ENCODE measurements at places on chromosomes 13 and 19.

DNA sequence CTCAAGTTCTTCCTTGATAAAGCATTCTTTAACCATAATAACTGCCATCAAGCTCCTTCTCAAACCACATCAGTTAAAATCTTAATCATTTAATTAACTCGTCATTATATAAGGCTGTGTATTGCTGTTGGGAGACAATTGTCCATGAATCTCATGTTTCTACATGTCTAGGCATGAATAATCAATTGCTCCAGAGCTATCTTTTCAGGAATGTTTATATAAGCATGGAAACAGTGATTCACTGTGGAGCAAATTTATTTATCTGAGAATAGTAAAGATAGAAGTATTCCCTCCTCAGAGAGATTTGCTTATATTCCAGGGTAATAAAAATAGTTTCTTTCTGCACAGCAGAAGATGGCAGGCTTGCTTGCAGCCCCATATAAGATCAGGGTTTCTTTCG, 71.1 kb downstream of the CBY2 start:
- DNase-seq, result no peak

- DNase-seq, result no peak
Observed at GRCh38 chr13:27016875-27017274, 154.7 kb downstream of the USP12 start.

GRCh38 chr19:16319481-16319880, 5.1 kb upstream of the KLF2 start:
- peak; percentile 20 for DNase-seq

GRCh38 chr13:112902101-112902651, 66.8 kb upstream of the MCF2L start:
- DNase-seq, result no peak

DNA sequence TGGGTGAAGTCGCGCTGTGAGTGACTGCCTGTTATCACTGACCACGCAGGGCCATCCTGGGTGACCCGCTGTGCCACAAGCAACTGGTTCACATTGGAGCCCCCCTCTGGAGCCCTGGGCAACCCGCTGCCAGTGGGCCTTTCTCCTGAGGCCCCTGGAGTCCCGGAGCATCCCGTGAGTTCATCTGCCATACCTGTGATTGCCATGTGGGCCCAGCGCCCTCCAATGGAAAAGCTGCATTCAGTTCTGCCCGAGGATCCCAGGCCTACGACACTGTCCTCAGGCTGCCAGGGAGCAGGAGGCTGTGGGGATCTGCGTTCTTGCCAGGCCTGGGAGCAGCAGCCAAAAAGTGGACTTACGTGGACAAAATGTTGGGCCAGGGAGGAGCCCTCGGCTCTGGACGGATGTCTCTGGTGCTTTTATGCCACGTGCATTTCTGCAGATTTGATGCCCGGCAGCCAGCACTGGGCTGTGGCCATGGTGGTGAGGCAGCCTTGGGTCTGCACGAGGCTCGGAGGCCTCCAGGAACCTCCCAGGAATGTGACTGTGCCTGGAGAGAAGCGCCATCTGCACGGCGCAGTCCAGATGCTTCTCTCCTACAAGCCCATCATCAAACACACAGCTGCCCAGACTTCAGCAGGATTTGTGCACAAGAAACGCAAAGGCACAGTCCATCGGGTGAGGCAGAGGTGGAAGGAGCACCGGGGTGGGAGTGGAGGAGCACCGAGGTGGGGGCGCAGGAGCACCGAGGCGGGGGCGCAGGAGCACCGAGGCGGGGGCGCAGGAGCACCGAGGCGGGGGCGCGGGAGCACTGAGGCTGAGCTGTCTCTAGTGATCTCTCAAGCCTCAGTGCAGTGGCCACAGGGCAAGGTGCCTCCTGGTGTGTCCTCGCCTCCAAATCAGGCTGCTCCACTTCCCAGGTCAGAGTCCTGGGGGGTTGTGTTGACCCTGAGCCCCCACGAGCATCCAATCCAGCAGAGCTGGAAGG, 44.0 kb downstream of the C13orf46 start:
- no peak for DNase-seq

DNA sequence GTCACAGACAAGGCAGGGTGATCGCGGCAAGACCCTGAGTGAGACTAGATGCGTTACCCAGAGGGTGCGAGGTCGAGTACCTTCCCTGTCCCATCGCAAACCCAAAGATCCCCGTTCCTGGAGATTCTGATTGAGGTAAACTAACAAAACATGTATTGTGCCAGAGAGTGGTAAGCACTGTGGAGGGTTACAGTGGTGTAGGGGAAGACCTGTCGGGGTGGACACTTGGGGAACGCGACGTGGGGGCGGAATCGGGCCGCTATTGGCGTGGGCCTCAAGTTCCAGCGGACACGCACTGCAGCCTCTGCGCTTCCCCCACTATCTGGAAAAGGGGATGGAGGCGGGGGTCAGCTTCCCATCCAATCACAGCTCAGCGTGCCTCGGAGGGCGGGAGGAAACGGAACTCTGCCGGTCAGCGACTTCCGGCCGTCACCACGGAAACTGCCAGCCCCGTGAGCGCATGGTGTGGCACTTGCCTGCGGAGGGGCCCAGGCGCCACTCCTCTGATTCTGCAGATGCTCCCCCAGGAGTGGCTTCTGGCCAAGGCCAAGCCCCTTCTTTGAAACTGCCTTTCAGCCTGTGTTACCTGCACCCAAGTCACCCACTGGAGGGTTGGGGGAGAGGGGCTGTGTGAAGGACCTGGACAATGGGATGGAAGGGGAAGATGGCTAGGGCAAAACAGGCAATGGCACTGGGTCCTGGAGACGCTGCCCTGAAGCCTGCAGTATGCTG, 1.0 kb upstream of the UBE2M start:
- peak; percentile 80 for DNase-seq

- DNase-seq, result no peak
Observed at GRCh38 chr13:22196777-22197176, 525.9 kb downstream of the FGF9 start.

GRCh38 chr13:59475911-59476310, 687.8 kb downstream of the DIAPH3 start:
- DNase-seq, result no peak

- DNase-seq, result no peak
Observed at GRCh38 chr19:55489711-55490477, 1.7 kb downstream of the SSC5D start.

GRCh38 chr13:23889615-23890607, 711 bp upstream of the MIPEP start:
- DNase-seq, result no peak

DNA sequence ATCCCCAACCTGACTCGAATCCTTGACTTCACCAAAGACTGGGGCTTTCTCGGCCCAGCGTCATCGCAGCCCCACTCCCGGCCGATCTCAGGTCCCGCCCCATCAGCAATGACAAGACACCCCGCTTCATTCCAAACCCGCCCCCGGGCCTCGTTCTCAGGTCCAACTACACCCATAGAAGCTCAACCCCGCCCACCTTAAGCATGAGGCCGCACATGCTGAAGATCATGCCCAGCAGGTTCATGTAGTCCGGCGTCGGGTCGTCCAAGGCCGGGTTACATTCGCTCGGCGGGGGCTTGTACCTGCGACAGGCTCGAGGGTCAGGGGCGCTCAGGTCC, 2.3 kb downstream of the WDR83 start:
- DNase-seq, result peak; percentile 72

- DNase-seq, result no peak
Observed at GRCh38 chr13:100565286-100565685, 23.3 kb downstream of the GGACT start.

GRCh38 chr19:34350161-34350561, 14.8 kb upstream of the GPI start:
- peak; percentile 56 for DNase-seq

- no peak for DNase-seq
Observed at GRCh38 chr19:7739801-7740681, 7.3 kb downstream of the CD209 start.

GRCh38 chr13:34201050-34201913, 383.3 kb downstream of the RFC3 start:
- no peak for DNase-seq

DNA sequence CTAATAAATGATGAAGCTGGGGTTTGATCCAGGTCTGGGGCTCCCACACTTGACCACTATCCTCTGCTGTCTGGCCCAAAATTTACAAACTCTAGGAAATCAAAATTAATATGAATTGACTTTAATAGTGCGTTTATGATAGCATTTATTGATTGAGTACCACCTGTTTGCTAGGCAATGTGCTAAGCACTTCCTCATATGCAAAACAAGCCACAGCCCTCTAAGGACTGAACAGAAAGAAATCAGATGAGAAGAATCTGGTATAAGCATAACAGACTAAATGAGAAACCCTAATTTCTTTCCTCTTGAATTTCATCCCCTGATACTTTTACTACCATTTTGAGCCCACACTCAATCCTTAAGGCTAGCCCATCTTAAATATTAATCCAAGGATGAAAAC, 6.6 kb upstream of the MLNR start:
- no peak for DNase-seq

GRCh38 chr19:28636016-28636629, 576.8 kb downstream of the UQCRFS1 start:
- no peak for DNase-seq

GRCh38 chr13:99196466-99197116, 4.1 kb upstream of the UBAC2 start:
- DNase-seq, result no peak

DNA sequence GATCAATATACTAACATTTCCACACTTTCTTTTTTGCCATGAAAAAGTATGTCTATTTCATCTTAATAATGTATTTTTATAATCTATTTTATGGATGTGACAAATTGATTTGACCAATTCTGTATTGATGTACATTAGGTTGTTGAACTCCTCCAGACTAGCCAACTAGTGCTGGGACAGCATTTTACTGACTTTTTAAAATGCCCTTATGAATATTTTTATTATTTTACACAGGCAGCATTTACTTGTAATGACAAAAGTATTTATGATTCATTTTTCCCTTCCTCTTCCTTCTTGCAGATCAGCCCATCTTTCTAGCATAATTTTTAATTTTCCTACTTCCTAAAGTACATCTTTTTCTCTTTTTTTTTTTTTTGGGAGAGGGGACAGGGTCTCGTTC, 918 bp upstream of the FUZ start:
- no peak for DNase-seq

DNA sequence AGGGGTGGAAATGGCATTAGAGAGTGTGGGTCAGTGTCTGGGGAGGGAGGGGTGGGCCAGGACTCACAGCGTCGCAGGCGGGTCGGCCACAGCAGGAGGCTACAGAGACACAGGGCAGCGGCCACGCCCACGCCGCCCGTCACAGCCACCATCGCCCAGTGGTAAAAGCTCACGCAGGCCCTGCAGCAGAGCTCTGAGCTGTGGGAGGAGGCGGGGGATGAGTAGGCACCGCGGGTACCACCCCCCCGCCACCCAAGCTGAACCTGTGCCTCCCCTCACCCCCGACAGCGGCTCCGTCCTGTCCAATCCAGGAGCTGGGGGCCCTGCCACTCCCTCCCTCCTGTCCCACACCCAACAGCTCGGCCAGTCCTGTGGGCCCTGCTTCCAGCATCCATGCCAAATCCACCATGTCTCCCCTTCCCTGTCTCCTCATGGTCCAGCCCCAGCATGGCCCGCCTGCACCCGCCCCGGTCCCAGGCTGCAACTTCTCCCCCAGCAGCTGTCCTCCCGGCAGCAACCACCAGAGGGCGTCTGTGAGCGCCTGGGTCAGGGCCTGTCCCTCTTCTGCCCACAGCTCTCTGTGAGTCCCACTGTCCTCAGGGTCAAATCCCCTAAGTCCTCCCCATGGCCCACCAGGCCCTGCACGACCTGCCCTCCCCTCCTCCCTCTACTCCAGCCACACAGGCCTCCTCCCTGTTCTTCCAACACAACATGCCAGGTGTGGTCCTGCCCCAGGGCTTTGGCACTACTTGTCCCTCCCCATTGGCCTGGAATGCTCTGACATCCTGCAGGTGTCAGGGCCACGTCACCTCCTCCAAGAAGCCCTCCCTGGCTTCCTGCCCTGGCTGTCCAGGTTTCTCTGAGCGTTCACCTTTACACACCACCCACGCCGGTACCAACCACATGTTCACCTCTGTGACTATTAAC, 6.0 kb downstream of the TEKTIP1 start:
- DNase-seq, result peak; percentile 76

GRCh38 chr19:36064826-36065225, 10.1 kb downstream of the WDR62 start:
- no peak for DNase-seq

DNA sequence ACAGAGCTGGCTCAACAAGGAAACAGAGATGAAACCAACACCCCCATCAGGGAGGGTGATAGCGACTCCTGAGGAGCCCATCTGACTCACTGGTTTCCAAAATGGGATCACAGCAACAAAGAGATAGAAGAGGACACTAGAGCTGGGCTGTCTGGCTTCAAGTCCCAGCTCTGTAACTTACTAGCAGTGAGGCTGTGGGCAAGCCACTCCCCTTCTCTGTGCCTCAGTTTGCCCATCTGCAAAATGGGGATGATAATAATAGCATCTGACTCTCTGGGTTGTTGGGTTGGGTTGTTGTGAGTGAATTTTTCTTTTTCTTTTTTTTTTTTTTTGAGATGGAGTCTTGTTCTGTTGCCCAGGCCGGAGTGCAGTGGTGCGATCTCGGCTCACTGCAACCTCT, 14.3 kb downstream of the IGSF23 start:
- DNase-seq, result no peak

DNA sequence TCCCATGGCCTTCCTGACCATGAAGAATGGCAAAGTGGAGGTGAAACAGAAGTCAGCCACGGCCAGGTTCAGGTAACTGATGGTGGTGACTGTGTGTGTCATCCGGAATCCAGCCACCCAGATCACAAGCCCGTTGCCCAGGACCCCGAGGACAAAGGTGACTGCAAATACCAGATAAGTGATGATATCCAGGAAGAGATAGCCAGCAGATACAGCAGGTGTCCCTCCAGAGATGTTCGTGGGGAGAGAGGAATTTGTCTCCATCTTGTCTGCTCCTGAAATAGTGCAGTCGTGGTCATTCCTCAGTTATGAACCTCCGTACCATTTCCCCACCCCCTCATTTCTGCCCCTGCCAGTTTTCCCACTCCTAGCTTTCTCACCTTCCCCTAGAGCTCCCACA, 4.9 kb downstream of the FPR1 start:
- no peak for DNase-seq

- DNase-seq, result no peak
Observed at GRCh38 chr13:35957996-35958395, 173.2 kb downstream of the DCLK1 start.

- DNase-seq, result no peak
Observed at GRCh38 chr19:3607303-3608078, 816 bp upstream of the TBXA2R start.

DNA sequence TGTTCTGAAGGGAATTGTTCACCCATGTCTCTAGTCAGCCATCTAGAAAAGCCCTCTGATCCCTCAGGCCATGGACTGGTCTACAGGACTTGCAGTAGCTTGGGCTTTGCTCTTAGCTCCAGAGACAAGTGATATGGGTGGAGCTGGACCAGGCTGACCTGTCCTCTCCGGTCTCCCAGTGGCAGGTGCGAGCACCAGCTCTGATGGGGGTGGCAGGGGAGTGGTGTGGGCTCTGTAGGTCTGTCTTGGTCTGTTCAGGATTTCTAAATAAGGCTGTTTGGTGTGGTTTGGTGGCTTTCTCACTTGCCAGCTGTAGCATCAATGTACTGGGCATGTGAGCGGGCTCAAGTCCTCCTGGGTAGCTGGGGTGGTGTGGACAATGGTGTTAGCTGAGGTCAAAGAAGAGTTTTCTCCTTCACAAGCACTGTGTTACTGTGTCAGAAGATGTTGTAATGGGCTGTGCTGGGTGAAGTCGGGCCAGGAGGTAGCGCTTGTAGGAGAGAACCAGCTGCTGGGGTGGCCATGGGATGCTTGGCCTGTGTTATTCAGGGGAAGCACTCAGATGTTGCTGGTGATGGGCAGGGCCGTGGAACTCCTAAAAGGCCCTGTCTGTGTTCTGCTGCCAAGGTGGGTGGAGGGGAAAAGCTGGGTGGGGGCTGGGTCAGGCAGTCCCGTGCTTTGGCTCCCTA, 16.9 kb downstream of the GPC6 start:
- no peak for DNase-seq
